Activated naive CD4-positive, alpha-beta T cell (primary cell): ENCODE measurements at places on chromosomes 12 and 14.

DNA sequence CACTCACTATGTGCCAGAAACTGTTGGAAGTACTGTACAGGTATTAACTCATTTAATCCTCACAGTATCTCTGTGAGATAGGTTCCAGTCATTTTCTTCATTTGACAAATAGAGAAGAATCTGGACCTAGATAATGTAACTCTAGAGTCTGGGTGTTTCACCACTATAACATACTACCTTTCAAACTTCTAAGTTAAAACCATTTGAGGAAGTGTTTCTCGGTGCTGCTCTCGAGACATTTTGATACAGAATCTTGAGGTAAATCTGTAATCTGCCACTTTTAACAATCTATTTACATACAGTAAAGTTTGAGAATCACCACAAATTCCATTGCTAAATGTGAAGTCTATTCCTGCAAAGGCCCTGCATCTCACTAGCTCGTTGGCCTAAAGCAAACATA is 8.8 kb downstream of the OLR1 start:
- DNase-seq: no peak

DNA sequence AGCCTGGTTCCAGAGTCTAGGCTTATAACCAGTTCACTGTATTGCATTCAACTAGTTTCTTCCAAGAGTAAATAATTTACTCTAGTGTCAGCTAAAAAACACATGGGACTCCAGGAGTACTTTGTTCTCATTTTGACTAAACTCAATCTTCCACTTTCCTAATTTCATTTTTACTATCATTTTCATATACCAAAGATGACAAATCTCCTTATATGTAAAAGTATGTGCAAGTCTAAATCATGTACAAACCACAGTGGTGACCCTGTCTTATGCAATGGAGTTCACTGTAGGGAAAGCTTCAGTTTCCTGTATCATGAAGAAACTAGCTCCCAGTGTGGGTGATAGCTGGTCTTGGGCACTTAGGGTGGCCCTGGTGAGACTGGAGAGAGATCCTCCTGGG is 151.6 kb downstream of the HELB start:
- no peak for DNase-seq

GRCh38 chr12:77723308-77723707 is 107.4 kb upstream of the NAV3 start:
- no peak for DNase-seq

DNA sequence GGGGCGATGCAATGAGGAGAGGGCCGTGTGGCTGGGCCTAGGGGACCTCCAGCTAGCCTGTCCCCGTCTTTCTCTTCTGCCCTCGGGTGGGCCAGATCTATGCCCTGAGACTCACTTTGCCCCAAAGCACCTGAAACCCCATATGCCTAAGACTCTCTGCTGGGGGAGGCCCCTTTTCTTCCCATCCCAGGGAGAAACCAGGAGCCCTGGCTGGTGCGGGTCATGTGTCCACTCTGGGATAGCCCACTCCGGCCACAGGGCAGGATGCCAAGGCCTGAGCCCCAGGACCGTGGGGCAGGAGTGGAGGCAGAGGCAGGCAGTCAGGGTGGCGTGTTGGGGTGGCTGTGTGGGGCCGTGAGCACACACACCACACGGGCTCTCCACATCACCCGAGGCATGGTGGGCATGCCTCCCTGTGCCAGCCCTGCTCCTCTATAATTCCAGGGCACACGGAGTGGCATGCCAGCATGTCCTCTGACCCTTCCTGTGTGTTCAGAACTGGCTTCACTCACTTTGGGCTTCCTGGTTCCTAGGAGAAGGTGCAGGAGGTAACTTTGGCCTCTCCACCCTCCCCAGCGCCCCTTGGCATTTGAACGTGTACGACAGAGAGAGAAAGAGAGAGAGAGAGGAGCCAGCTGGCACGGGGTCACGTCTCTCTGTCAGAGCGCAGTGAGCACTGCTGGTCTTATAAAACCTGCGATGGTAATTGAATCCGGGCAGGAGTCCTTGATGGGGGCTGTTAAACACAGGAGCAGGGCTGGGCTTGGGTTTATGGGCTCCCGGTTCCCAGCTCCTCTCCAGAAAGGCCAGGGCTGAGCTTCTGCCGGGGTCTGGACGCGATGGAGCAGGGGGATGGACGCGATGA is 144.2 kb downstream of the KIF26A start:
- no peak for DNase-seq

DNA sequence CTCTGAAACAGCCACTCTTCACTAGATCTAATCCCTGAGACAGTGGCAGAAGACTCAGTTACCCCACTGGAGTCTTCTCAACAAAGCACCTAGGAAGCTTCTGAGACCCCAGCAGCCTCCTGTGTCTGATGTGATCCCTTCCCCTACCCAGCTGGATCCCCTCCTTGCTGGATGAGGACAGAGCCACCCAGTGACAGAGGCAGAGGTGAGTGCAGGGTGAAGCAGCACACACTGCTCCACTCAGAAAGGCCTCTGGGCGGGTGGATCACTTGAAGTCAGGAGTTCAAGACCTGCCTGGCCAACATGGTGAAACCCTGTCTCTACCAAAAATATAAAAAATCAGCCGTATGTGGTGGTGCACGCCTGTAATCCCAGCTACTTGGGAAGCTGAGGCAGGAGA is 2.7 kb downstream of the SPRYD3 start:
- no peak for DNase-seq

GRCh38 chr14:62501021-62501750 is 544.1 kb downstream of the KCNH5 start:
- no peak for DNase-seq

DNA sequence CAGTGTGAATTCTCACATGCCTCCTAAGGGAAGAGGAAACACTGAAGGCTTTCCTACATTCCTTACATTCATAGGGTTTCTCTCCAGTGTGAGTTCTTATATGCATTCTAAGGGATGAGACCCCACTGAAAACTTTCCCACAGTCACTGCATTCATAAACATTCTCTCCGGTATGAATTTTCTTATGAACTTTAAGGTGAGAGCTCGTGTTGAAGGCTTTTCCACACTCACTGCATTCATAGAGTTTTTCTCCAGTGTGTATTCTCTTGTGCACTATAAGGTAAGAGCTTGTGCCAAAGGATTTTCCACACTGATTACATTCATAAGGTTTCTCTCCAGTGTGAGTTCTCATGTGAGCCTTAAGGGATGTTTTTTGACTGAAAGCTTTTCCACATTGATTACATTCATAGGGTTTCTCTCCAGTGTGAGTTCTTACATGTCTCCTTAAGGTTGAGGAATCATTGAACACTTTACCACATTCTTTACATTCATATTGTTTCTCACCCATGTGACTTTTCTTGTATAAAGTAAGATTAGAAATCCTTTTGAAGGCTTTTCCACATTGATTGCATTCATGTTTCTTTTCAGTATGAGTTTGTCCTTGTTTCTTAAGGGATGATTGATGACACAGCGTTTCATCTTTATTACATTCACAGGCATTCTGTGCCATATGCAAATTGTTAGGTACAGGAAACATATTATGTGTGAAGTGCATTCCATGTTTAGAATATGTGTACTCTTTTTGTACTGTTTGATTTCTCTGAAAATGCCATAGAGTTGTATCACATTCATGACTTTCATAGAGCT is 9.5 kb downstream of the ZNF891 start:
- DNase-seq: no peak

- DNase-seq: peak; percentile 2
Observed at GRCh38 chr14:64880221-64881121, 764 bp upstream of the SPTB start.

DNA sequence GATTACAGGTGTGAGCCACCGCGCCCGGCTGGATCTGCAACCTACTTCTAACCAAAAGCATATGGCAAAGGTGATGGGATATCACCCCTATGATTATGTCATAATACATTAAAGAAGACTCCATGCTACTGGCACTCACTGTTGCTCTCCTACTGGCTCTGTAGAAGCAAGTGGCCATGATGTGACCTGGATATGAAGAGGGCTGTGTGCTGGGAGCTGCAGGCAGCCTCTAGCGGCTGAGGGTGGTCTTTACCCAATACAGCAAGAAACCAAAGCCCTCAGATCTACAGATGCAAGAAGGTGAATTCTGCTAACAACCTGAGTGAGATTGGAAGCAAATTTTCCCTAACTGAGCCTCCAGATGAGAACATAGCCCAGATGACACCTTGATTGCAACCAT is 34.2 kb upstream of the TRIM9 start:
- no peak for DNase-seq

GRCh38 chr14:75452900-75453816 is 25.3 kb downstream of the JDP2 start:
- DNase-seq: no peak

DNA sequence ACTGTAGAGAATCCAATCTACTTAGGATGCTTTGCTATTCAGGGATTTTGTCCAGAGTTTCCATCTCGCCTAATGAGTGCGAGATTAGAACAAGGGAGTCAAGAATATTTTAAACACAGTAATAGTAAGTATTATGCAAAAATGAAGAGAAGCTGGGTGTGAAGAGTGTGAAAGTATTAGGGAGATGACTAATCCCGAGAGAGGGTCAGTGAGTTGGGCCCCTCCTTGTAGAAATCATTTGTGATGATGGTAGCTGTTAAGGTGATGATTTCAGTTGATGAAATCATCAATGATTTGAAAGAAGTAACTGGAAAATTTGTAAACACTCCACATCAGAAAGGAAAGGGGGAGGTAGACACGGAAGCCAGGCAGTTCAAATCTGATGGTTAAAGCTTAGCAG is 478.9 kb upstream of the MGAT4C start:
- DNase-seq: no peak

DNA sequence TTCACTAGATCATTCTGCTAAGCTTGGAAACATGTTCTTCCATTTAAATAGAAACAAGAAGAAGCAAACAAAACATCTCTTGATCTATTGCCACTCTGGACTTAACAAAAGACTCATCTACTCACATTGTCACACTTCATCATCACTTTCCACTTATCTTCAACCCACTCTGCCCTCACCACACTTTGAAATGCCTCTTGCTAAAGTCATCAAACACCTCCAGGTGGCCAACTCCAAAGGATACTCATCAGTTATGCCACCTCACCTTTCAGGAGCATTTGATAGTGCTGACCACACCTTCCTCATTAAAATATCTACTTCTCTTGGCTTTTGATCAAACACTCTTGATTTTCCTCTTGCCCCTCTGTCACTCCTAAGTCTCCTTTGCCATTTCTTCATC is 7.2 kb downstream of the EFCAB11 start:
- no peak for DNase-seq

DNA sequence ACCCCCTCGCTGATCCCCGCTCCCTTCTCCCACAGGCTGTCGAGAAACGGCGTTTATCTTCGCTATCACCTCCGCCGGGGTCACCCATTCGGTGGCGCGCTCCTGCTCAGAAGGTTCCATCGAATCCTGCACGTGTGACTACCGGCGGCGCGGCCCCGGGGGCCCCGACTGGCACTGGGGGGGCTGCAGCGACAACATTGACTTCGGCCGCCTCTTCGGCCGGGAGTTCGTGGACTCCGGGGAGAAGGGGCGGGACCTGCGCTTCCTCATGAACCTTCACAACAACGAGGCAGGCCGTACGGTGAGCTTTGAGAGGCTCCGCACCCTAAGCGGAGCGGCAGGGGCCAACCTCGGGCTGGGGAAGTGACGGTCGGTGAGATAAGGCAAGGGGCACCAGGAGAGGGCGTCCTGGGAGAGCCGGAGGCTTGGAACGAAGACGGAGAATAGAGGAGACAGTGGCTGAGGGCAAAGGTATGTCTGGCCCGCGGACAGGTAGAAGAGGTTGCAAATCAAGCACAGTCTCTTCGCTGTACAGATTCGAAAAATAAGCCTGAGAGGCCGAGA is 2.3 kb downstream of the WNT1 start:
- DNase-seq: peak; percentile 21

- no peak for DNase-seq
Observed at GRCh38 chr12:76571256-76571655, 11.7 kb upstream of the OSBPL8 start.
